ENCODE measurements at places on chromosomes 2 and 18.

GRCh38 chr2:106758901-106759497 is 127.0 kb downstream of the ST6GAL2 start:
- DNase-seq = no peak

DNA sequence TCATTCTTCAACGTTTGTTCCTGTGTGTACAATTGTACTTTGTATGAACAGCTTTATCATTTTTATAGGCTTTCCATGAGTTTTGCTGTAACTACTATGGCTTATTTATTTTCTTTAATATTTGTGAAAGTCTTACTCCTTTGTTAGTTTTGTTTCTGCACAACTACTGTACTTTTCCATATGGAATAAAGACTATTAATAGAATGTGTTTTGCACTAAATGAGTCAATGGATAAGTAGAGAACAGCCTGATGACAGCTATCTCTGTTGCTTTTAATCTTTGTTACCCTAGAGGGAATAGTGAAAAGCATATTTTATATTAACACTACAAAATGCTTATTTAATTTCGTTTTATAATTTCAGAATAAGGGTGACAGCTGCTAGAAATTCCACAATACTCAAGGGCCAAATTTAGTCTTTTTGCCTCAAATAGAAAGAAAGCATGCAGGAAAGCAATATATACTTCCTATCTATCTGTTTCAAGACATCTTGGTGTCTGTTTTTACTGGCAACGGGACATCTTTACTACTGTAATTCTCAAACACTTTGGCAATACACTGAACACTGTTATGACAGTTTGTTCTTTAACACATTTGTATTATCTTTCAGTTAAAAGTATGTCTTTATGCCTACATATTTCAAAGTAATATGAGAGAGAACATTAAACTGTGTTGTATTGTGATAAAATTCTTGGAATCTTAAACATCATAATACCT is 53.9 kb downstream of the WDSUB1 start:
- DNase-seq = no peak

- DNase-seq = no peak
Observed at GRCh38 chr2:62118160-62118559, 77.8 kb upstream of the B3GNT2 start.

DNA sequence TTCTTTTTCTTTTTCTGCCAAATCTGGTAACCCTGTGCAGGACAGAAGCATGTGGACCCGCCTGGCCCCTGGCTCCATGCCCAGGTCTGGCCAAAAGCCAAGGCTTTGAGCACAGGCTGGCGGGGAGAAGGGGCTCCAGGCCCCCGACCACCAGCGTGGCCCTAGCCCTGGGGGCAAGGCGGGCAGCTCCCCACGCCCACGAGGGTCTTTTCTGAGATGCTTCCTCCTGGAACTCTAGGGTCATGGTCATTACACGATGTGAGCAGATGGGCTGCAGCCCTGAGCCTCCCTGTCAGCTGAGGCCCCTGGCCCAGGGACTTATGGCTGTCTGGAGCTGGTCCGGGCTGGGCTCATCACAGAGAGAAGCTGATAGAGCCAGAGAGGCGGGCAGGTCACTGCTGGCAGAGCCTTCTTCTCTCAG is 5.7 kb upstream of the OTOS start:
- DNase-seq = no peak

GRCh38 chr2:29009711-29010677 is 28.9 kb downstream of the TOGARAM2 start:
- no peak for DNase-seq

GRCh38 chr2:113012436-113013335 is 7.4 kb downstream of the IL36A start:
- no peak for DNase-seq

- no peak for DNase-seq
Observed at GRCh38 chr2:28643911-28644334, 107.7 kb upstream of the PPP1CB start.

- no peak for DNase-seq
Observed at GRCh38 chr2:237473878-237474441, 13.1 kb upstream of the MLPH start.

GRCh38 chr2:113822087-113822815 is 65.8 kb upstream of the SLC35F5 start:
- no peak for DNase-seq

- DNase-seq = no peak
Observed at GRCh38 chr2:126344493-126344892, 311.5 kb upstream of the GYPC start.

DNA sequence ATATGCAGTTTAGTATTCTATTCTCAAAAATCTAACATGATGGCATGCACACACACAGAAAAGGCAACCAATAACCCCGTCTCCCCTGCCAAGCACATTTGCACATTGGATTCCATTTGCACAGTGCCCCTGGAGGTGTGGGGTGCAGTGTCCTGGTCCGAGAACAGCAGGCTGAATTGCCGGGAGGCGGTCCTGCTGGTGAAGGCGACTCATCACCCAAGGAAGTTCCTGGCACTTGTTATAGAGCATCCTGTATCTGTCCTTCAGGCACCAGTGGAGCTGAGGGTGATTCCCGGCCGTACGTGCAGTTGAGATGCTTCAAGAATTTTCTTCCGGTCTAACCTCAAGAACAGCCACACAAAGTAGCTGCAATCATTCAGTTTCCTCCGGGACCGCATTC is 73.0 kb upstream of the RAB12 start:
- peak; percentile 21 for DNase-seq

GRCh38 chr2:47091118-47091517 is 64.0 kb downstream of the STPG4 start:
- DNase-seq = no peak

GRCh38 chr2:23602116-23602515 is 217.1 kb downstream of the KLHL29 start:
- DNase-seq = no peak

DNA sequence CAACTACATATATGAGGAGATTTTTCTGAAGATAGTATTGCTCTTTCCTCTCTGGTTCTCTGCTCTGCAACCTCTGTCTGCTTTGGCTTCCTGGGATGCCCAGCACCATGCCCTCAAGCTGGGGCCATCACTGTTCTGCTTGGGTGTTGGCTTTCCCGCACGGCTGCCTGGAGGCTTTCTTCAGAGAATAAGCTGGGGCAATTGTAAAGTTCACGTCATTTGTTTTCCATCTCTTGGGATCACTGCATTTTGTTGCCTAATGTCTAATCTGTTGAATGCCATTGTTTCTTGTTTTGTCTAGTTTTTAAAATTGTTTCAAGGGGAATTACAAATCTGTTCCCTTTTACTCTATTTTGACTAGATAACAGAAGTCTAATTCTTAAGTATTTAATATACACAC is 437.3 kb upstream of the NRP2 start:
- DNase-seq = no peak

DNA sequence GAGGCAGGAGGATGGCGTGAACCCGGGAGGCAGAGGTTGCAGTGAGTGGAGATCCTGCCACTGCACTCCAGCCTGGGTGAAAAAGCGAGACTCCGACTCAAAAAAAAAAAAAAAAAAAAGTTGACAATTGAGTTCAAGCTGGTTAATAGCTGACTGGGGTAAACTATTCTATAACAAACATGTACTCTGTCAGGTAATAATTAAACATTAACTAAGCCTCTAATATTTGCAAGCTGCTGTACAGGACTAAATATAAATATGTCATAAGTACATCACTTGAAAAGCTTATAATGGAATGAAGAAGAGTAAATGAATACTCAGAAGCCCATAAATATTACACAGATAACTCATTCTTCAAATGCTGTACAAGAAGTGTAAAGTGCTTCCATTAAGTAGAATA is 190.4 kb upstream of the CRIM1 start:
- DNase-seq = no peak

GRCh38 chr2:57890464-57890863 is 156.1 kb upstream of the VRK2 start:
- no peak for DNase-seq

DNA sequence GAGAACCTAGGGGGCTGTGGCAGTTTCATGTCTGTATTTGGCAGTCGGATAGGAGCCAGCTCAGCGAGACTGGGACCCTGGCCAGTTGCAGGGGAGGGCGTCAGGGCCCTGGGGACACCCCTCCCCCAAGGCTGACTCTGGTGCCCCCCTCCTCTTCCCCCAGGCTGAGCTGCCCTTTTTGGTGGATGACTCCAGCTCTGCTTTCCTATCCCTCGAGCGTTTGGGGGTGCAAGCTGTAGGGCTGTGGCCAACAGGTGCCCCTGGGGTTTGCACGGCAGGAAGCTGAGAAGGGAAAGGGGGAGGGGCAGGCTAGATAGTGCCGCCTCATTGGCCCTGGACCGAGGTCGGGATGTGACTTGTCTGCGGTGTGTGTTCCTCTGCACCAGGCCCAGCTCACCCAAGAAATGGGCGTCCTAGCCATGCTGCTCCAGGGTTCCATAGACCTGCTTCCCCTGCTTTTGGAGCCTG is 26.4 kb downstream of the SPEG start:
- peak; percentile 61 for DNase-seq

- DNase-seq = no peak
Observed at GRCh38 chr18:69883781-69884180, 63.9 kb downstream of the CD226 start.

DNA sequence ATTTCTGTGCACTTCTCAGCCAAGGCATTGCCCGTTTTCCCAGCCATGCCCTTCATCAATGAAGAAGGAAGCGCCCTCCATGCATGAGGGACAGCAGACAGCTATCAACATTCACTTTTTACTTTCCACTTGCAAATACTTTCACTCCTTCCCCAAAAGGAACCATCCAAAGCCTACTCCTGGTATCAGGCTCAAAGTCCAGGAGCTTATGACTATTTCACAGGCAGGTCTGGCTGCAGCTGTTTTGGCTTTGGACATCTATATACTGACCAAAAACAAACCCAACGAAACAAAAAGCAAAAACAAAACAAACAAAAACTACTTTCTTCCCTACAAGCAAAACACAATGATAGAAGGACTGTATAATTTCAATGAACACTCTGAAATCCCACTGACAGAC is 825.1 kb downstream of the RNF144A start:
- no peak for DNase-seq

GRCh38 chr2:118803012-118803411 is 44.4 kb downstream of the EN1 start:
- no peak for DNase-seq

DNA sequence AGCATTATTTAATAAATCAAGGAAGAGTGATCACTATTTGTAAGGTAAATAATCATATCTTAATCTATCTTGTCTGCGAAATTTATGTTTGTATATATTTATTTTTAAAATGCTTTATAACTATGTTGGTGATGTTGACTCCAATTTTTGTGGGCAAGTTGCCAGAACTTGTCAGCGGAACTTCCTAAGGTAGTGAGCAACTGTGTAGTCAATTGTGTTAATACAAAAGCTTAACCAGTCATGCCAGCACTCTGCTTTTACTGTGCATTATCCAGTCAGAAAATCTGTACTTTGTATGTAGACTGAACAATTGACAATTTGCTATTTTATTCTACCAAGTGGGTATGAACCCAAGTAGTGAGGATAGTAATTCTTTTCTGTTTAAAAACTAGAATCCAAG is 61.9 kb upstream of the RND3 start:
- no peak for DNase-seq

DNA sequence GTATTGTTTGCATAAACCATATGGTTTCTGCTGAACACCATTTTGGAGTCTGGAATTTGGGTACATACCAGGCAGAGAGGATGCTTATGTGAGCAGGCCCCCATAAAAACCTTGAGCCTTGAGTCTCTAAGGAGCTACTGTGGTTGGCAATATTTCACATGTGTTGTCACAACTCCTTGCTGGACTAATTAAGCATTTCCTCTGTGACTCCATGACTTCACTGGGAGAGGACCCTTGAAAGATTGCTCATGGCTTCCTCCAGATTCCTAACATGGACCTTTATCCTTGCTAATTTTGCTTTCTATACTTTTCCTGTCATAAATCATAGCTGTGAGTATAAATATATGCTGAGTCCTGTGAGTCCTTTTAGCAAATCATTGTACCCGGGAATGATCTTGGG is 7.6 kb upstream of the COQ10B start:
- no peak for DNase-seq

DNA sequence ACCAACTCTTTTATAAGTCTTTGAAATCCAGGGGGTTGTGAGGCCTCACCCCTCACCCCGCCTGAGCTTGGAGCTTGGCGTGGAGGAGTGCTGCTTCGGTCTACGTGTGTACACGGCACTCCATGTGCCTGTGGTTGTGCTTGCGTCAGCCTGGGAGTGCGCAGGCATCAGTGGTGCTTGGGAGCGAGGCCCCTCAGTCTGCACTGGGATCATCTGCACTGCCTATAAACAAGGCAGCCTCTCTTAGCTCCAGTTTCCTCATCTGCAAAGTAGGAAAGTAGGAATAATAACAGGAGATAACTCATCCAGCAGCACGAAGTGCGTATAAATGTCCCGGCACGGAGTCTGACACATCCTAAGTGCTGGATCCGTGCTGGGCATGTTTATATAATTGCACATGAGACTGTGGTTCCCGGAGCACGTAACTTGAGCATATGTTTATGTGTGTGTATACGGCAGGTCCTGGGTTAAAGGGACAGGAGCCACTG is 1.2 kb downstream of the GYPC start:
- DNase-seq = peak; percentile 31

Data from GM23338 (cell line).